ENCODE measurements at places on chromosomes 5 and 9.

- no peak for DNase-seq
Measured at GRCh38 chr5:88238732-88239131, 29.9 kb downstream of the TMEM161B start.

DNA sequence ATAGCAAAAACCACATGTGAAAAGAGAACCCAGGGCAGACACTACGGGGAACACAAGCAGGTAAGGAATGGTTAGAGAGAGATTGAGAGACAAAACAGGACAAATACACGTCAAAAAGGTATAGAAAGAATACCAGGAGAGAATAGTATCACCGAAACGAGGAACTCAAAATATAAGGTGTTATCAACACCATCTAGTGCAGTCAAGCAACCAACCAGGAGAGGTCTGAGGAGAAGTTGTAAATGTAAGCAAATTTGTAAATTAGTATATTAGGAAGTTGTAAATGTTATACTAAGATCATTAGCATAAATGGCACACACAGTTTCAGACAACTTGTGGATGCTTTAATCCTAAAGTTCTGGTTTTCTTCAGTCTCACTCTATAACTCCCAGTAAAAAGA lies 355.5 kb downstream of the EBF1 start:
- no peak for DNase-seq

GRCh38 chr9:128160603-128160987 lies 530 bp downstream of the BBLN start:
- no peak for DNase-seq

DNA sequence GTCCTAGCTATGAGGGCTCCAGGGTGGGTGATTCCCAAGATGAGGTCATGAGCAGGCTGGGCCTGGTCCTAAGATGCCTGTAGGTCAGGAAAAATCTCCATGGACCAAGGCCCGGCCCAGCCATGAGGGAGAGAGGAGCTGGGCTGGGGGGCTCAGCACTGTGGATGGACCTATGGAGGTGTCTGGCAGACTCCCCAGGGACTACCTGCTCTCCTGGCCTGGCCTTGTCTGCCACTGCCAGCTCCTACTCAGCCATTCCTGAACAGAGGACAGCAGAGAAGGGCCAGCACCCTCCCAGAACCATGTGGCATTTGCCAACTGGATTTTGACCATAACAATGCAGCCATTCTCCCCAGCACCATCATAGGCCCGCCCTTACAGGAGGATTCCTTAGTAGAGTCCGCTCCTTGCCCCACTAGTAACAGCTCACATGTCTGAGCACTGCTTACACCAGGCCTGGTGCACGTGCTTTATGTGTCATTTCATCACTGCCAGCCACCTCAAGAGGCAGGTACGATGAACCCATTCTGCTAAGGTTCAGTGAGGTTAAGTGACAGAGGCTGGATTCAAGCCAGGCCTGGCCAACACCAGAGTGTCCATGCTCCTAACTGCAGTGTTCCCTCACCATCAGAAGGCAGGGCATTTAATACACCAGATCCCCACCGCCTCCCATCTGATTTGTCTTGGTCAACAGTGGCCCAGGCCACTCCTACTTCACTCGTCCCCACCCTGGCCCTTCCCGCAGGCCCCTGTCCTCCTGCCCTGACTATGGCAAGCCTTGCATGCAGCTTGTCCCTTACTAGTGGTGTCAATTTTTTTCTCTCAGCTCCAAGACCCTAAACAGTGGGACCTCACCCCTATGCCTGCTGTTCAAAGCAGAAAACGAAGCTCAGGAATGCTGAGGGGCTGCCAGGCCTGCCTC lies 669 bp downstream of the IL13 start:
- DNase-seq: no peak

DNA sequence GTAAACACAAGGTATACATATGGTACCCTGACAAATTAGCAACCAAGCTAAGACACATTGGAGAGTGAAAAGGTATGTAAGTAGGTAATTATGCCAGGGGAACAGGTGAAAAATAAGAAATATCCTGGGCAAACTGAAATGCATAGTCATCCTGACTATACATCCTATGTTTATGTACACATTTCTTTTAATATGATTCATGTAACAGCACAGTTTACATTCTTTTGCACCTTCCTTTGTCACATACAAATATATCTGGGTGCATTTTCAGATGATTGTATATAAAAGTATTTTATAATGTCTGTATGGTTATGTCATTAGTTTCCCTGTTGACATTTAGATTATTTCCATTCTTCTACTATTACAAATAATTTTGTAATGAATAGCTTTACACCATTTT lies 1146.9 kb downstream of the EFNA5 start:
- DNase-seq: no peak

- peak; percentile 30 for DNase-seq
Measured at GRCh38 chr5:42691413-42691937, 65.1 kb upstream of the CCDC152 start.

DNA sequence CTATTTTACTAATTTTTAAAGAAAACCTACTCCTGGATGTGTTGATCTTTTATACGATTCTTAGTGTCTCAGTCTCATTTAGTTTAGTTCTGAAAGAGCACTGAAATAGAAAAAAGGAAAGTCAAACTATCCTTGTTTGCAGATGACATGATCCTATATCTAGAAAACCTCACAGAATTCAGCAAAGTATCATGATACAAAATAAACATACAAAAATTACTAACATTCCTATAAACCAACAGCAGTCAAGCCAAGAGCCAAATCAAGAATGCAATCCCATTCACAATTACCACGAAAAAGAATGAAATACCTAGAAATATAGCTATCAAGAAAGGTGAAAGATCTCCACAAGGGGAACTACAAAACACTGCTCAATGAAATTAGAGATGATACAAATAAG lies 225.8 kb upstream of the CDH18 start:
- no peak for DNase-seq

DNA sequence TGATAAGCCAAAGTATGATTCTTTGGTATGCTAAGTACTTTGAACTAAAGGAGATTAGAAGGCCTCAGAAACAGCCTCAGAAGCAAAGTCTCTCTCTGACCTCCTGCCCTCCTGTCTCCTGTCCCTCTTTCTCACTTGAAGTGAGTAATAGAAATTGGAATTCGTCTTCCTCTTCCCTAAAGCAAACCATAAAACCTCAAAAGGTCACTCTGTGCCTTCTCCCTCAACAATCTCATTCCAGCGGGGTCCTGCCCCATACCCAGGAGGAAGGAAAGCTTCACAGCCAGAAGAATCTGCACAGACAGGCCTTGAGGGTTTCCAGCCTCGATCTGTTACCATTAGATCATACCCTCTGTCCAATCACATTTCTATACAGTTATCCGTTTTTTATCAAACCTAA lies 87.8 kb downstream of the HAPLN1 start:
- DNase-seq: peak; percentile 15

DNA sequence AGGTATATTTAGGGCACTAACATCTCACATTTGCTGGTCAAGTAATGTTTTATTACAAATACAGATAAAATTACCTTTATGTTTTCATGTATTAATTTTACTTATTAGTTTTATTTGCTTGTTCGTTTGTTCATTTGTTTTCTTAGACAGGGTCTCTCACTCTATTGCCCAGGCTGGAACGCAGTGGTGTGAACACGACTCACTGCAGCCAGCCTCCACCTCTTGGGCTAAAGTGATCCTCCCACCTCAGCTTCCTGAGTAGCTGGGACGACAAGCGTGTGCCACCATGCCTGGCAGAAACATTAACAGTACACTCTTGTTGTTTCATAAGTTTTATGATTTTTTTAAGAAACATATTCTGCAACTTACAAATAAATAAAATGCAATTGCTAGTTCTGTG lies 123.2 kb downstream of the ZNF608 start:
- no peak for DNase-seq

- DNase-seq: peak; percentile 51
Measured at GRCh38 chr5:157665467-157666070, 5.8 kb upstream of the C5orf52 start.

GRCh38 chr5:151580858-151581257 lies 10.3 kb downstream of the FAT2 start:
- no peak for DNase-seq

- no peak for DNase-seq
Measured at GRCh38 chr9:20480249-20480648, 142.1 kb downstream of the MLLT3 start.

DNA sequence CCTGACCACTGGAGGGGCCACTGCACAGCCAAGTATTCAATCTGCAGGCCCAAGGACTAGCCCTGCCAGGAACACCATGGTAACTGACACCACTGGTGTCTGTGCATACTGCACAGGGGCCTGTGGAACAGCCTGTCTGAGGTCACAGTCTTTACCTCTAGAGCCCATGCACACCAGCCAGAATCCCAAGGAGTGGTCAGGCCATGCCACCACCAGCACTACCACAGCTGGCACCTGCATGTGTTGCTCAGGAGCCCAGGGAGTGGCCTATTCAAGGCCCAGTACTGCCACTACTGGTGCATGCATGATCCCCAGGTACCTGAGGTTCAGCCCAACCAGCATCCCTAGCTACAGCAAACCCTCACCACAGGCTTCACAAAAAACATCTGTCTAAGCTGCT lies 546.0 kb upstream of the RGMB start:
- DNase-seq: no peak

DNA sequence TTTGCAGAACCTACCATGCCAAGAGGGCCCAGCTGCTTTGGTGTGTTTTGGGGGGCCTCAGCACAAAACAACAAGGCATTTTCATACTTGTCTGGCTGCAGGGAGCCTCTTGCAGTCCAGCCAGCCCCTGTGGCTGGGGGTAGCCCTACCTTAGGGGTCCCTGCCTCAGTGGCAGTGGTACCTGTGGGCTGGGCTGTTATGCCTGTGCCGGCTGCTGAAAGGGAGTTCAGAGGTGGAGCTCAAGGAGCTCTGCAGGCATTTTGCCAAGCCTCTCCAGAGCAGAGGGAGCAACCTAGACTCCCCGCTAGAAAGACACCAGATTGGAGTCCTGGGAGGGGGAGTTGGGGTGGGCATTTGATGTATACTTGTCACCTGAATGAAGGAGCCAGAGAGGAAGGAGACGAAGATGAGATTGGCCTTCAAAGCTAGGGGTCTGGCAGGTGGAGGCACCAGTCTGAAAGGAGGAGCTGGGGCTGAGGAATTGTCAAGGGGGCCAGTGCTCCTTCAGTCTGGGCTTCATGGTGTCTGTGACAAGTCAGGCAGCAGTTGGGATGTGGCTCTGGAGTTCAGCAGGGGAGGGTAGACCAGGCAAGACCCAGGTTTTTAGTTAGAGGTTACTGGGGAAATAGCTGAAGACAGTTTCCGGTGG lies 1.5 kb downstream of the SHROOM1 start:
- no peak for DNase-seq

GRCh38 chr5:61623401-61624069 lies 291.5 kb downstream of the ZSWIM6 start:
- peak; percentile 8 for DNase-seq

DNA sequence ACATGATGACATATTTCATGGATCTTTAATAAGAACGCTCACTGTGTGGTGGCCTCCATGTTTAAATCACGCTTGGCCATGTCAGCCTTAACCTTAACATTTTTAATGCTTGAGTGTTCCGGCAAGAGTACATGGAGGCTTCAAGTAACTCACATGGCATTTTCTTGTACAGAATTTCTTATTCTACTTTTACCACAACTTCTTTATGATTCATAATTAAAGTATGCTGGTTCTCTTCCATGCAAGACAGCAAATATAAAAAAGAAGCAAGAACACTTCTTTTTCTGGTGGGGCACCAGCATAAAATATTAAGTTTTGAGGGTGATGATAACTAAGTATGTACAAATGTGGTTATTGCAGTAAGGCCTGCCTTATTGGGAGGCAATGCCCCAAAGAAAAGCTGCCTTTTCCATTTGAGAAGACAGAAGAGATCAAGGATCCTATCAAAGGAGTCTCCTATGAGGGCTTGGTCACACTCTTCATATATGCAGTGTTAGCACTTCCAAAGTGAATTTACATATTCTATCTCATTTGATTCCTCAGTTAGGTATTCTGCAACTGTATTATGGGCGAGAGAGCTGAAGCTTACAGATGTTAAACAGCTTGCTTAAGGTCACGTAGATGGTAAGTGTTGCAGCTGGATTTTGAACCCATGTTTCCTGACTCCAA lies 382.7 kb upstream of the MEF2C start:
- DNase-seq: peak; percentile 57

DNA sequence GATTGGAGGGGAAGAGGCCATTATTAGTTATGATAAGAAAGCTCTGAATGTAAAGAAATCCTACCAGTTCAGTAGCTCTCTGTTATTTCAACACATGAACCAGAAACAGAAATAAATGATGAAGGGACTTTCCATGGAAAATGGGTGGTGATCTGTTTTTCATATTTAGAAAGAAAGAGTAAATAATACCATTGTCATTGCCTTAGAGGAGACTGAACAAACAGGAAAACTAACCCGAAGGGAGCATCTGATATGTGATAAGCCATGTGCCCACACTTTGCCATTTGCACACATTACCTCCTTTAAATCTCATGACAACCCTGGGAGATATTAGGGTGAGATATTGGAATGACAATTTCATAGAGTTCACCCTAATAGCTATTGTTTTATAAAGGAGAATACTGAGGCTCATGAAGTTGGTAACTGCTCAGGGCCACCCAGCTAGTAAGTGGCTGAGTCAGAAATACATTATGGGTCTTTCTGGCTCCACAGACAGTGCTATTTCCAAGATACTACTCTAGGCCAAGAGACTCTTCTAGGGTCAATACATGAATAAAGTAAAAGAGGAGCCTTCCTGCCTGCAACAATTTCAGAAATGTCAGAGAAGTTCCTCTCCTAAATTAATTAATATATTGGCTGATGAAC lies 111.0 kb upstream of the SLIT3 start:
- no peak for DNase-seq

DNA sequence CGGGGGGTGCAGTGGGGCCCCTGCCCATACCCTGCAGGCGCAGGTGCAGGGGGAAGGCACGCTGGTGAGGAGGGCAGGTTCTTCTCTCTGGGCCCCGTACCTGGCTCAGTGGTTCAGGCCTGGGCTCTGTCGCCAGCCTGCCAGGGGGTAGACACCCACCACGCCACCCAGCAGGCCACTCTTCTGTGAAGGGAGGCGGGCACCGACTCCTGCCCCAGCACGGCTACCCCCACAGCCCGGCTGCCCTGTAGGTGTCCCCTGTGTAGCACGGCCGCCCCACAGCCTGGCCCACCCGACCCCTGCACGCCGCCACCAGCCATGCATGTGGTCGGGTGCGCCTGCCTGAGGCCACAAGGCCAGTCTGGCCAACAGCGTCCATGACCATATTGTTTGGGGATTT lies 1.7 kb downstream of the LCN6 start:
- DNase-seq: no peak

- peak; percentile 53 for DNase-seq
Measured at GRCh38 chr5:61277190-61277589, 54.9 kb upstream of the ZSWIM6 start.

- DNase-seq: no peak
Measured at GRCh38 chr9:130311408-130312140, 46.0 kb downstream of the HMCN2 start.

GRCh38 chr9:135976531-135976930 lies 15.4 kb upstream of the UBAC1 start:
- DNase-seq: no peak

GRCh38 chr5:137296213-137296781 lies 202.8 kb downstream of the SPOCK1 start:
- peak; percentile 93 for DNase-seq

DNA sequence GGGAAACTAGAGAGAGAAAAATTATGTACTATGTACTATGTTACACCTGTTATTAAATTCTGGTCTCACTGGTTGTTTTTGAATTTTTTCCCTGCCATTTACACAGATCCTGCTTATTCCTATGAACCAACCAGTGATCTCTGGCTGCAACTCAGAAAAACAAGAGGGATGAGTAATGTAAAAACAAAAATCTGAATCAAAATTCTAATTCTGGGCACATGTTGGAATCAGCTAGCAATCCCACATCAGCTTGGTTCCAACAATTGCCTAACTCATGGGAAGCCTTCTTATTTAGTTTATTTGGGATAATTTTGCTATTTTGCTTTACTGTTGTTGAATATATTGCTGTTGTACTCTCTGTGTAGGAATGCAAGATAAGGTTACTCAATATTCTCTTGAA lies 78.3 kb downstream of the PLK2 start:
- DNase-seq: peak; percentile 11
